ENCODE measurements at places on chromosomes 1 and 21. TPM values are rescaled to one million over a fixed set of nuclear protein-coding genes. Genes with fewer than 3 reads are reported as not detected.

DNA sequence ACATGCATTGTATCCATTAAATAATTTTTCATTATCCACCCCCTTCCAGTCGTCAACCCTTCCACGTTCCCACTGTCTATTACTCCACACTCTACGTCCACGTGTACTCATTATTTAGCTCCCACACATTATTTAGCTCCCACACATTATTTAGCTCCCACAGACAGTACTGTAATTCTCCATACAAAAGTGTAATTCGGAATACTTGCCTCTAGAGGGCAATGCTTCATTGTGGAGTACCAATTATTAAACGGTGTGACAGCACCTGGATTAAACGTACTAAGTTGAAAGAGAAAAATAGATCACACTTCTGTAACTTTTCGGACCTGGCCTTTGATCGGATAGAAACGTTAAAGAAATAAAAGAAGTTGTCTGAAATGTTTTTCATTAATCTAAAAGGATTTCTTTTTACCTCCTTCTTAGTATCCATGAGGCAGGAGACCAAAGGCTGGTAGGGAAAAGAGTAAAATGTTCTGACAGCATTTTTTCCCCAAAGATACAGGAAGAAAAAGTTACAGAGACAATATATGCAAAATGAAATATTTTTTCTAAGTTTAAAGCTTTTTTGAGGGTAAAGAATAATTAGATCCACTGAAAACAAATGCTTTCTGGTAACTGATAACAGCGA is 99.2 kb downstream of the LHX8 start:
- no peak for DNase-seq

GRCh38 chr1:227726924-227727599 is 8.0 kb downstream of the JMJD4 start:
- no peak for DNase-seq

- DNase-seq = no peak
Observed at GRCh38 chr1:174160109-174160473, 771 bp downstream of the RABGAP1L start.

Gene PLXNA2
- 0.35 TPM for total RNA-seq

Gene CAPZA1
- total RNA-seq = 231 TPM

DNA sequence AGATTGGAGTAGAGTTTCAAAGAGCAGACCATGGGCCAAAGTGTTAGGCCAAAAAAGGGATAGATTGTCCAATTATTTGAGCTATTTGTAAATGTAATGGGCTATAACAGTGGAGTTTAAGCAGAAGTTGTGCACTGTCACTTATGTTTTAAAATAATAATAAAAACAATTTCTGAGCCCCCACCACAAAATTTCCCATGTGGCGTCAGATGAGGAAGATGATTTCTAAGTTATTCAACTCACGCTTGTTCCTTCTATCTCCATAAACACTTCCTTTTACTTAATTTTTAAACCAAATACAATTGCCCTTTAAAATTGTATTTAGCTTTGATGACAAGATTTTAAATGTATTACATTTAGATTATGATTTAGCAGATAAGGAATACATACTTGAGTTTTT is 330.0 kb downstream of the PTPRC start:
- no peak for DNase-seq

Gene MEX3A
- 0.22 TPM for total RNA-seq

DNA sequence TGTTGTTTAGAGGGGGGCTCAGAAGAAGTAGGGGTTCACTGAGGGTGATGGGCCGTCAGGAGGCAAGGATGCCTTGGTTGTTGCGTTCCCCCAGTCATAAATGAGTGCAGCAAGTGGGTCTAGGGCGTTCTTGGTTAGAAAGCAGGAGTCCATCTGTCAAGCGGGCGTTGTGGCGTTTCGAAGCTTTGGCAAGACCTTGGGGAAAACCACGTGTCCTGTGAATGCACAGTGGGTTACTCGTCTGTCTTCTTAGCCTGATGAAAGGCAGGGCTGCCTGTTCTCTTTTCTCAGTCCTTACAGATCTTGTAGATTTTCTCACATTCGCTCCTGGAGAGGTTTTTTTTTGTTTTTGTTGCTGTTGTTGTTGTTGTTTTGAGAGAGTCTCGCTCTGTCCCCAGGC is 6.3 kb upstream of the ZNF496 start:
- no peak for DNase-seq

GRCh38 chr1:154414606-154415005 is 9.5 kb downstream of the IL6R start:
- no peak for DNase-seq

GRCh38 chr1:32116531-32116930 is 8.7 kb downstream of the KPNA6 start:
- DNase-seq = no peak

Gene CFAP74
- total RNA-seq = not detected

- DNase-seq = no peak
Observed at GRCh38 chr21:42665026-42665425, 11.6 kb downstream of the PDE9A start.

Gene ELF3
- total RNA-seq = 0.27 TPM

GRCh38 chr1:53442299-53442698 is 16.9 kb upstream of the DMRTB1 start:
- DNase-seq = no peak

GRCh38 chr1:196531737-196532524 is 76.3 kb downstream of the KCNT2 start:
- no peak for DNase-seq

Gene PTP4A2
- total RNA-seq = 263 TPM

DNA sequence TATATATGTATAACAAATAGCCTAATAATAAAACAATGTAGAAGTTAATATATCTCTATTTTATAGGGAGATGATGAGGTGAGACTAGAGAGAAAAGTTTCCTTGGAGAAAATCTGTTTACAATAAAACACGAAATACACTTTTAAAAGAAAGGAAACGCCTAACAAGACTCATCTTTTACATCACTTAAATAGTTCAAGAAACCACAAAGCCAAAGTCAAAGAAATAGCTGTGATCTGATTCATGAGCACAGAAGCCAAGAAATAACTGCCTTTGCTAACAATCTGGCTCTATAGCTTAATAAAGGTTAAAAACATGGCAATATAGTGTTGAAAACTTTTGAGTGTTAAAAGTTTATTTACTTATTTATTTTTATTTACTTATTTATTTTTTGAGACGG is 61.5 kb downstream of the TOR3A start:
- DNase-seq = no peak

Gene LENEP
- 0.99 TPM for total RNA-seq

GRCh38 chr1:64597113-64597512 is 127.2 kb downstream of the CACHD1 start:
- no peak for DNase-seq

DNA sequence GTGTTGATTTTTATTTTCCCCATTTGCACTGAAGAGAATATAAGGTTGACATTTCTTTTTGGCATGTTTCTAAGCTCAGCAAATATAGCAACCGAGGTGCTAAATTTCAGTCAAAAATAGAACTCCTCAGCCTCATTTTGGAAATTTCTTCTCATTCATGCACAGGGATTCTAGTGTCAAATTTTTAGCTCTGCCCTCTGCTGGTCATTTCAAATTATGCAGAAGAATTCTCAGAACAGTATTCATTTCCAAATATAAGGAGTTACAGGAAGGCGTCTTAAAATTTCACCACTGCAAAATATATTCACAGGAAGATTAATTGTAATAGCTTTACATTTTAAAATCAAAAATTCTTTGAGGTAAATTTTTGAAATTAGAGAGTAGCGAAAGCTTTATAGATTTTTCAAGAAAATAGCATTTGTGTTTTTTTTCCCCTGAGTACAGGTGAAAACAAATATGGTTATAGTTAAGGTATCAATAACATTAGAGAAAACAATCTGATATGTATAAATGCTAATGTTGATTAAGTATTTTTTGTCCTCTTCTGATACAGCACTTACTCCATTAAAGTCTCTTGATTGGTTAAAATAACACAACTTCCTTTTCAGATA is 57.9 kb downstream of the FMN2 start:
- no peak for DNase-seq

Gene CCDC17
- total RNA-seq = 1.0 TPM

- DNase-seq = peak; percentile 67
Observed at GRCh38 chr1:153880962-153881361, 41.8 kb downstream of the GATAD2B start.

- DNase-seq = no peak
Observed at GRCh38 chr1:8443558-8444194, 125.8 kb downstream of the SLC45A1 start.

Gene APOBEC4
- total RNA-seq = not detected

DNA sequence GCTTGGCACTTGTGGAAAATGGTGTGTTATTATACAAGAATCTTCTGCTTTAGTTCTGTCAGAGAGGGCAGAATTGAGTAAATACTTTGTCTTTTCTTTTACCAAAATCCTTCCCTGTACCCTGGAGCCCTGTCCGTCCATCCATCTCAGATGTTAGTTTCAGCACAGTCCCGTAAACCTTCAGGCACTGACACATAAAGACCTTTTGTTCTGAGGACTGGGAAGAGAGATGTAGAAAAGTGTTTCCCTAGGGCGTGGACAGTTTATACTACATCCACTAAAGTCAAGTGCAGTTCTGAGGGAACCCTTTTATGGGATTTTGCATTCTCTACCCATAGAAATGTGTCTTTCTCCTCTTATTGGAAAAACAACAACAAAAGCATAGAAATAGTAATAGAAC is 162.4 kb downstream of the PDE4B start:
- no peak for DNase-seq

- no peak for DNase-seq
Observed at GRCh38 chr1:147486876-147487656, 54.2 kb upstream of the BCL9 start.

DNA sequence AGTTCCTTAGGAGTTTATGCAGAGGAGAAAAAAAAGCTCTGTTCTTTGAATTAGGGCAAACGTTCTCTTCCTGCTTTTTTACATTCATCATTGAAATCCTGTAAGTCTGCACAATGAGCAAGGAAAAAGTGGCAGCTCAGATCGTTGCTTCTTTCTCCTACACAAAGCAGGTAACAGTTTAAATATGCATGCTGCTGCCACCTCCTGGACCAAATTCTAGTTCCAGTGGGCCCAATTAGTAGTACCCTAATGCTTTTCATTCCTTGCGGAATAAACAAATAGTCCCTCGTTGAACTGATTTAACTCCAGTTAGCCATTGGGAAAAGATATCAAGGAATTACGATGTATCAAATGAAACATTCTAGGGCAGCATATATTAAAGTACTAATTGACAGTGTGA is 20.1 kb downstream of the YTHDF2 start:
- DNase-seq = peak; percentile 22

Gene PRAMEF26
- not detected for total RNA-seq

Gene IFI16
- total RNA-seq = 287 TPM

DNA sequence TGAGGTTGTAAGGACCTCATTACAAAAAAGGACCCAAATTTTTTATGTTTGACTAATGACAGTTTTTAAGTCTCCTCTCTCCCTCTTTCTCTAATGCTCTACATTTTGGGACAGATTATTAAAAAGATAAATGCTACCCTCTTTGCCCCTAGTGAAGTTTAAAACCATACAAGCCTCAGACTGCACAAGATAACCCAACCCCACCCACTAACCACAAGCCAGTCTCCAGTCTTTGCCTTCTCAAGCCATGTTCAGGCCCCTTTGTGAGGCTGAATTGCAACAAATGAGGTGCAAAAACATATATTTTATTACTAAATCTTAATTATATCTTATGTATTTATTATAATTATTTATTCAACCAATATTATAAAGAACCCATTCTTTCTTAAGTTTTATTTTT is 597.2 kb upstream of the BRINP3 start:
- no peak for DNase-seq

Gene PSMA5
- 202 TPM for total RNA-seq

Gene PUSL1
- 17.6 TPM for total RNA-seq

All from activated naive CD4-positive, alpha-beta T cell treated with anti-CD3 and anti-CD28 coated beads for 36 hours (primary cell).